ENCODE measurements at places on chromosomes 13 and 19.

DNA sequence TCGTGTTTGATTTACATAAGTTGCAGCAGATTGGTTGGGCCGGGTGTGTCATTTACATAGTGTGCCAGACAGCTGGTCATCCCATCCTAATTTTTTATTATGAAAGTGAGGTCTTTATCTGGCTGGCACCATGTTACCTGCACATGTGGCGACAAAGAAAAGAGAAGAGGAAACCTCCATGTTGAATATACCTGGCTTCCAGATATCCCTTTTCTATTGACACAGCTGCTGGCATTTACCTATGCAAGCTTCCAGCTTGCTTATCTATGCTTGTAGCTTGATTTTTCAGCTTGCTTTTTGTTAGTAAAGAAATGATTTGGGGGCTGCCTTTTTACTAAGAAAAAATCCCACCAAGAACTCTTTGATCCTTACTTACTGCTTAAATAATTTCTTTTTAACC lies 681.3 kb upstream of the SLITRK1 start:
- no peak for DNase-seq

GRCh38 chr13:113413178-113413897 lies 40.0 kb downstream of the ADPRHL1 start:
- DNase-seq = no peak

GRCh38 chr13:94822356-94822755 lies 110.0 kb upstream of the SOX21 start:
- no peak for DNase-seq

- DNase-seq = no peak
Observed at GRCh38 chr13:112891477-112892401, 77.3 kb upstream of the MCF2L start.

DNA sequence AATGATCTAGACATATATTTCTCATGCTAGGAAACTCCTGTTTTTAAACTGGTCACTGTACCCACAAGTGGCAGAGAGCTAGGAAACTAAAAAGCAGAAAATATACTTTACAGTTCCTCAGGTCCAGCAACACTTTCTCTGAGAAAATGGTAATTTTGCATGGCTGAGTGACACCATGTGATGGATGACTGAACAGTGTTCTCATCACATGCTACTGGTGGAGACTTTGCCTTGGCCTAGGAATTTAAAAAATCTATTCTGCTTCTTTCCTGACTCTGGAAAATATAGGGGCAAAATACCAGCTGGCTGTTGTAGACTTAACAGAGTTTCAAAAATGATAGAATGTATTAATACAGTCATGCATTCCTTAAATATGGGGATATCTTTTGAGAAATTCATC lies 50.0 kb downstream of the LATS2 start:
- peak; percentile 60 for DNase-seq

- DNase-seq = peak; percentile 97
Observed at GRCh38 chr19:46759817-46760333, 13.6 kb upstream of the STRN4 start.

GRCh38 chr19:52188822-52189734 lies 774 bp upstream of the PPP2R1A start:
- no peak for DNase-seq

- DNase-seq = no peak
Observed at GRCh38 chr13:97394542-97394941, 39.4 kb upstream of the RAP2A start.

GRCh38 chr19:54109651-54110050 lies 5.8 kb downstream of the TFPT start:
- no peak for DNase-seq

DNA sequence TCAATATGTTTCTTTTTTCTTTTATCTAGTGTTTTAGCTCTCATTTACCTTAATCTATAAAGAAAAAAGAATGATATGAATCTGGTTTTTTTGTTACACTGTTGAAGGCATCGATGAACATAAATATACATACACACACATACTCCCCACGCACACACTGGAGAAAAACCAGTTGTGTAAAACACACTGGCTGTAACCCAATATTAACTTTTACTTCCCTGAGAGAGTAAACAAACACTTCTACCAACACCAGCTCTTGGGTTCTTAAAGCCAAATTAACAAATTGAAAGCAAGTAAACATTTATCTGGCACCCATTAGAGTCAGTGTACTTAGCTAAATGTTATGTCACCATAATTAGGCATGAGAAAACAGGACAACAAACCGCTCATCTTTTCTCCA lies 145.7 kb downstream of the ABCC4 start:
- no peak for DNase-seq

DNA sequence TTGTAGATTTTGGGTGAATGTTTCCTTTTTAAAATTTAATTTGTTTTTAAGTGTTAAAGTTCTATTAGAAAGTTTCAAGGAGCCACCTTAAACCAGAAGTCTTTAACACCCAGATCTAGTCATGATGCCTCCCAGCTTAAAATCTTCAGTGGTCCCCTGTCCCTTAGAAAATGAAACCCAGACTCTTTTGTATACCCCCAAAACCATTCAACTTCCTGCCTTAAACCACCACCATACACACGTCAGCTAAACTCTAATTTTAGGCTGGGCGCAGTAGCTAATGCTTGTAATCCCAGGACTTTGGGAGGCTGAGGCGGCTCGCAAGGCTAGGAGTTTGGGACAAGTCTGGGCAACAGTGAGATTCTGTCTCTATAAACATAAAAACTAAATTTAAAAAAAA lies 37.9 kb downstream of the N4BP2L1 start:
- no peak for DNase-seq

DNA sequence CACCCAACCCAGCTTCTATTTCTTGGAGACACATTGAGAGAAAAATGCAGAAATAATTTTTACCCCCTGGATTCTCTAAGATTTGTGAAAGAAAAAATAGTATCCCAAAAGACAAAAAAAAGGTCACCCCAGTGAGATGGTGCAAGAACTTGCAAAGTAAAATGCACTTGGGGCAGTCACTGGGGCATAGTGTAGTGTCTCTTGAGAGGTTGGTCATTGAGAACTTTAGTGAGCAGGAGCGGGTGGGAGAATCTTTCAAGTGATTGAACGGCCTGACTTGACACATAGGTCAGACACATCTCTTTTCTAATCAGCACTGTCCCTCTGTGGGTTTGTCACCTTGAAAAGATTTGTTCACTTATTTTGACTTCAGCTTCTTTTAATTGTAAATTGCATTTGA lies 2.4 kb downstream of the ZNF85 start:
- DNase-seq = no peak

GRCh38 chr19:57106722-57107235 lies 13.0 kb upstream of the USP29 start:
- DNase-seq = no peak

GRCh38 chr19:10168386-10168948 lies 26.3 kb downstream of the DNMT1 start:
- DNase-seq = no peak

DNA sequence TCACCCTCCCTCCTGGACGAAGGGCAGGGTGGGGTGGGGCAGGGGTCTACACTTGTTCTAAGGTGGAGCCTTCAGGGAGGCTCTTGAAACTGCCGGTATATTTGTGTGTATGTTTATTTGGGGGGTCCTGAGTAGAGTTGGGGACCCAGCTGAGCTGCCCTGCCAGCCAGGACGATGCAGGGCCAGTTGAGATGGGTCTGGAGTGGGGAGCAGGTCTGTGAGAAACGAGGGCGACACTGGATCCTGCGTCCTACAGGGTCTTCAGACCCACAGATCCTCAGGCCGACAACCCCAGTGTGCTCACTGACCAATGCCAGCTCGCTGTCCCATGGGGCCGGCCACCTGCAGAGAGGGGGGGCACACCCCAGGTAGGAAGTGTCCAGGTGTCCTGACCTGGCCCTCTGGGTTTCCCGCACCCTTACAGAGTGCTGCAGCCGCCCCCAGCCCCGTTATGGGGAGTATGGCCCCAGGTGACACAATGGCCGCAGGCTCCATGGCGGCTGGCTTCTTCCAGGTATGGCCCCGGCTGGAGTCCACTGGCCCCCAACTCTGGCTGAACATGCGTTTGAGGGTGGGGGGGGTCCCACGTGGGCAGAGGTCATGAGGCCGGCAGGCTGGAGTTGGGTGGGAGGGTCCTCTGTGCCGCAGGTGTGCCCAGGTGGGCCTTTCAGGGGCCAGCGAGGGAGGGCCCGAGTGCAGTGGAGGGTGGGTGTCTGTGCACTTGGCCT lies 7.4 kb downstream of the ISYNA1 start:
- DNase-seq = no peak

GRCh38 chr13:83449668-83450395 lies 432.4 kb downstream of the SLITRK1 start:
- peak; percentile 84 for DNase-seq

DNA sequence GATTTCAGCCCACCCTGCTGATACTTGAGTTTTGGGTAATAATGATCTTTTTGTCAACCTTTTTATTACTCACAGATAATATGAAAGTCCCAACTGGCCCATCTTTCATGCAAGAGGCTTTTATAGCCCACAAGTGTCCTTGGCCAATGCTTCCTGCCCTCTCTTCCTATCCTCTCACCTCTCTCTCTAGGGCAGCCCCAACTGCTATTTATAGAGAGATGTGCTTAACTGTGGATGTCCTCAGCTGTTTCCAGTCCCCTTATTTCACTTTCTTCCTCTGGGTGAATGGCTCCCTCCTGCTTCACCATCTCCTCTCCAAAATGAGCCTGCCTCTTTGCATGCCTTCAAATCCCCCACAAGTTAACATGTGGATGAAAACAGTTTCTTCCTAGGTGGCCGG lies 27.4 kb downstream of the ARHGEF7 start:
- DNase-seq = no peak

GRCh38 chr19:50874211-50874610 lies 972 bp downstream of the KLK2 start:
- DNase-seq = no peak

DNA sequence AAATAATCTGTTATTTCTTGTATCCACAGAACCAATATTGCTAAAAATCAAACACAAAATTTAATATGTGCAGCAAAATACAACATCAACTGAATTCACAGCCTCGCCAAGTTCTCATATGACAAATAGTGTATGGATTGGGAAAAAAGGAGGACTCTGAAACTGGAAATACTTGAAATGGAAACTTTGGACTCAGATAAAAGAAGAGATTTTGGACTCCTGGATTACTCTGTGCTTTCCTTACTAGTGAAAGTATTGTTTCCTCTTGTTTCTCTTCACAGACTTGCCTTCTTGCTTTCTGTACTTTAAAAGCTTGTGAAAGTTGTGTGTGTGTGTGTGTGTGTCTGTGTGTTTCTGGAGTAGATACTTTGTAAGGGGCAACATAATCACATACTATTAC lies 1596.3 kb downstream of the PCDH9 start:
- DNase-seq = no peak

DNA sequence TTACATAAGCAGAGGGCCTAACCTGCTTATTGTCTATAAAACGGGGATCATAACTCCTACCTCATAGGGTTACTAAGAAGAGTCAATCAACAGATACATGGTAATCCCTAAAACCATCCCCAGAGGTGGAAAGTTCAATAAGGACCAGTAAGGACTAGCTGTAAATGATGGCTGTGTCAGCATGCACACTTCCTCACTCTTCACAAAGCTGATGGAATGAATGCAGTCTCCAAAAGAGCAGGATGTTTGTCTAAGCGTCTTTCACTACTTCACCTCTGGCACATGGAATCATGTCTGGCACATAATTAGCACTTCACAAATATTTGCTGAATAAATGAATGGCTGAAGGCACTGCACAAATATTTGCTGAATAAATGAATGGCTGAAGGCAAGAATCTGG lies 134.2 kb downstream of the MIPEP start:
- no peak for DNase-seq

- no peak for DNase-seq
Observed at GRCh38 chr13:39578821-39579291, 24.1 kb downstream of the LHFPL6 start.

- peak; percentile 65 for DNase-seq
Observed at GRCh38 chr19:14383661-14384555, 2.7 kb downstream of the ADGRE5 start.

- DNase-seq = no peak
Observed at GRCh38 chr19:47437500-47437899, 18.2 kb upstream of the MEIS3 start.

DNA sequence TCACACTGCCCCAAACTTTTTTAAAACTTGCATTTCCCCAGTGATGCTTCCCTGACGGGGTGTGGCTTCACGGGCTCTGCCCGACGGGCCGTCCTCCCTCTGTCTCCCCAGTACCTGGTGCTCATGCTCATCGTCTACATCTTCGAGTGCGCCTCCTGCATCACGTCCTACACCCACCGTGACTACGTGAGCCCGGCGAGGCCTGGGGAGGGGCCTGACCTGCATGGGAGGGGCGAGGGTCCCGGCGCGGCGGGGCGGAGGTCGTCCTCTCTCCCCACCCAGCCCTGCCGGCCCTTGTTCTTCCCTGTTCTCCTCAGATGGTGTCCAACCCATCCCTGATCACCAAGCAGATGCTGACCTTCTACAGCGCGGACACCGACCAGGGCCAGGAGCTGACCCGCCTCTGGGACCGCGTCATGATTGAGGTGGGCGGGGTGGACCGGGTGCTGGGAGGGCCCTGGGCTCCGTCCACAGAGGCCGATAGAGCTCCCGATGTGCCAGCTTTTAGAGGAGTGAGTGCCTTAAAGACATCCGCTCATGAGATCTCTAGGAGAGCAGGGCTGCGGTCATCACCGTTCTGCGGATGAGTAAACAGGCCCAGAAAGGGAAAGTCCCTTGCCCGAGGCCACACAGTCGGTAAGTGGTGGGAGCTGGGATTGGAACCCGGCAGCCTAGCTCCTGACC lies 6.9 kb downstream of the UPK1A start:
- peak; percentile 20 for DNase-seq

GRCh38 chr19:10045371-10045770 lies 32.1 kb downstream of the RDH8 start:
- DNase-seq = no peak

- DNase-seq = no peak
Observed at GRCh38 chr13:75760131-75761021, 124.2 kb downstream of the LMO7 start.
